ENCODE measurements at places on chromosomes 11 and 22.

GRCh38 chr11:121514432-121515334 lies 61.9 kb upstream of the SORL1-AS1 start:
- no peak for DNase-seq

DNA sequence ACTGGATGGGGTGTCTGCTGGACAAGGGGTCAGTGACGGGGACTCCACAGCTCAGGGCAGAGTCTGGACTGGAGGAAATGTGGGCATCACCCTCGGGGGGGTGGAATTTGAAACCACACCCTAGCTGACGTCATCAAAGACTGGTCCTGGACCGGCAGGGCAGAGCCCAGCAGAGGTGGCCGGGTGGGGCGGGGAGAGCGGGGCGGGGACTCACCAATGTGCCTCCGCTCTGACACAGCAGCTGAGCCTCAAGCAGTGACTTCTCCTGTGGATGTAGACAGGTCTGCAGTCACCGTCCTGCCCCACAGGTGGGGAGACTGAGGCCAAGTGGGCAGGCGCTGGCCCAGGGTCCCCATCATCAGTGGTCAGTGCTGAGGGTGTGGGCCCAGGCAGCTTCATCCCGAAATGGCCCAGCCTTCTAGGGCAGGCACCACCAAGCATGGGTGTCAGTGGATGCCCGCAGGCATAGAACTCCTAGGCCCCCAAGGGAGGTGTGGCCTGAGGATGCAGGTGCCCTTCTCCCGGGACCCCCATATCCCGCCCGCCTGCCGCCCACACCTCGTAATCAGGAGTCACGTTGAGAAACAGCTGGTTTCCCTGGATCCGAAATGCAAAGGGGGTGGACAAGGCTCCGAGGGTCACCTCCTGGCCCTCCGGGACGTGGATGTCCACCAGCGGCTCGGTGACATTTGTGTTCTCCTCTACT lies 603 bp downstream of the CDHR5 start:
- DNase-seq: peak; percentile 34

GRCh38 chr11:57475671-57476046 lies 15.3 kb downstream of the RTN4RL2 start:
- DNase-seq: no peak

- no peak for DNase-seq
These were observed 51.8 kb downstream of the TRAF6 start for GRCh38 chr11:36458129-36458915.

- DNase-seq: peak; percentile 13
These were observed 27.7 kb upstream of the MUC5B start for GRCh38 chr11:1194977-1195681.

DNA sequence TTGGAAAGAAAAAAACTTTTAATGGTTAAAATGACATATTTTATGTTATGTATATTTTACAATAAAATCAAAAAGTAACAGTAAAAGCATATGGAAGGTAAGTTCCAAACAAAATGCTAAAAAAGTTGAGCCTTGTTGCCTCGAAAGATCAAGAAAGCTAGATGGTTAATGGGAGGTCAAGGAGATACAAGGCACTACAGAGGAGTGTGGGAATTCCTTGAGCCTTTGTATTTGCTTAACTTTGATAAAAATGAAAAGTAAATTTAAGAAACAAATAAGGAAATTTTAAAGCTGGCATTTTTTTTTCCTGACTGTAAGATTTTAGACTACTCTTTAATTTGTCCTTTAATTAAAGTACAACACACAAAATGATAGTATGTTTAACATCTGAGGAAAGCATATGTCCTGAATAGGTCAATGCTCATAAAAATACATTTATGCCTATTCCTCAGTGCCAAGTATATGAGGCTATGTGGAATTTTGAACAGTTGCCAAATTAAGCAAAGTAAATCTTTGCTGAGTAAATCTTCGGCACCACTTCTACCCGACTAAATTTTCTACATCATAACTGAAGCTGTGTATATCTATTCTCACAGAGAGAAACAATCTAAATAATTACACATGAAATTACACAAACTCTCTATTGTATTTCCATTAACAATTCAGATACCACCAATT lies 108.8 kb downstream of the TTC28 start:
- no peak for DNase-seq

DNA sequence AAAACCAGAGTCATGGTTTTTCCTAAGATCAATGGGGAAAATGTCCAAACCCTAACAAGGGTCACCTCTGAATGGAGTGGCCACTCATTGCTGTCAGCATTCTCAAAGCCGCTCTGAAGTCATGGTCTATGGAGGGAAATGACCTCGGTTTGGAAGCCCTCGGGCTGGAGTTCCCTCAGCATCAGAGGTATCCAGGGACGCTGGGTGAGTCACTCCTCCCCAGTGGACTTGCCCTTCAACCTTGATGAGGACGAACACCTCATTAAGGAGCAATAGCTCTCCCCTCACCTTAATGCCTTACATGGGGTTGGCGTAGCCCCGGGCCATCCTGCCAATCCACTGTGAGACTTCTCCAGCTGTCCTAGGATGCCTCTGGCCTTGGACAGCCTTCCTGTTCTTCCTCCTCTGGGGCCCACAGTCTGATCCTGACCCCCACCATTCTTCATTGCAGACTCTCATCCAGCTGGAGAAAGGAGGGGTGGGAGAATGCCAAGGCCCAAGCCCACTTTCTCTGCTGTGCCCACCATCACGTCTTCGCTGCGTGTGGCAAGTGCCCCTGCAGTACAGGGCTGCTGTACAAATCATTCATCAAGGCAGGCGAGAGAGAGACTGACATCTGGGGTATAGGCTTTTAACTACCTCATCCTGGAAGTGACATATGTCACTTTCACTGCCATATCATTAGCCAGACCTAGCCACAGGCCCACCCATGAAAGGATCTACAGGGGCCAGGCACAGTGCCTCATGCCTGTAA lies 25.4 kb upstream of the MYH9 start:
- no peak for DNase-seq

DNA sequence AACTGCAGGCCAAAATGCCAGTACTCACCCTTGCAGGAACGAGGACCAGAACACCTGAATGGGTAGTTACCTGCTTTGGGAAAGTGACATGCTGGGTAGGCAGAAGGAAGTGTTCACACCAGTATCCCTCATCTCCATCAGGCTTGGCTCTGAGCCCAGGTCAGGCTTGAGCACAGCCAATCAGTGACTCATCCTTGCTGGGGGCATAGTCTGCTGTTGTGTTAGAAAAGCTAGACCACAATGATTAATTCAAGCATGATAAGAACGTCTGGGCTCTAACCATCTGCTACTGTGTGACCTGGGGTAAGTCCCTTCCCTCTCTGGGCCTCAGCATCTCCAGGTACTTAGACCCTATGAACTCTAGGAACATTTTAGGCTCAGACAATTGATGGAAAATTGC lies 450.4 kb downstream of the MIAT start:
- no peak for DNase-seq

- DNase-seq: no peak
These were observed 4.9 kb downstream of the RIC8A start for GRCh38 chr11:212150-213100.

DNA sequence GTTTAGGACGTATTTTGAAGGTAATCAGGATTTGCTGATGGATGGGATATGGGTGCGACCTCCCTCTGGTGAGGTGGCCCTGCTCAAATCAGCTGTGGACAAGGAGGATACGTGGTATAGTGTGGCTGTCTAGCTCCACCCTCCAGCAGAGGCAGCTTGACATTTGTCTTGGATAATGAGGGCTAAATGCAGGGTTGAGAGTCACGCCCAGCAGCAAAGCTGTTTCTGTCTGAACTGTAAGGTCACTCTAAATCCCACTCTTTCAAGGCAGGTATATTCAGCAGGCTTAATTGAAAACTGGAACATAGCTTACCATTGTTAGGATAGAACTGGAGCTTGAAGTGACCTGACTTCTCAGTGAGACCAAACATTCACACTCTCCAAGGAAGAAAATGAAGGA lies 98.7 kb downstream of the SWAP70 start:
- no peak for DNase-seq

- no peak for DNase-seq
These were observed 1.6 kb downstream of the OR56B1 start for GRCh38 chr11:5737670-5738392.

- DNase-seq: no peak
These were observed 13.5 kb downstream of the FSHB start for GRCh38 chr11:30244265-30244664.

DNA sequence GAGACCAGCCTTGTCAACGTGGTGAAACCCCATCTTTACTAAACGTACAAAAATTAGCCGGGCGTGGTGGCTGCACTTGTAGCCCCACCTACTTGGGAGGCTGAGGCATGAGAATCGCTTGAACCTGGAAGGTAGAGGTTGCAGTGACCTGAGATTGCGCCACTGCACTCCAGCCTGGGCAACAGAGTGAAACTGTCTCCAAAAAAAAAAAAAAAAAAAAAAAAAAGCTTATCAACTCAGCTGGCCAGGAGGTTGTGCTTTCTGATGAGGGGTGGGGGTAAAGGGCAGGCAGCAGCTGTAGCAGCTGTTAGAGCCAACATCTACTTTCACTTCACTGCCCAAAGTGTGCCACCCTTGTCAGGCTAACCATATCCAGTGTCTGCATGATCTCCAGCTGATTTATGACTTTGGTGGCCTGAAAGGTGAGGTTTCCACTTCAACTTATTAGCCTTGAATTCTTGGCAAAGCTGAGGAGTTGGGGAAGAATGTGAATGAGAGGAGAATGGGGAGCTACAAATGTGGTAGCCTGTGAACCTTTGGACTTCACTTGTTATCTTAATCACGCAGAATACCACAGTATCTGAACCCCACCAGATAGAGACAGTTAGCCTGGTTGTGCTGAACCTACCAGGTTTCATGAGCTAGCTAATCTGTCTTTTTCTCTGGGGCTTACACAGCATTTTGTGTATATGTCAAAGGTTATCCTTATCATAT lies 19.6 kb downstream of the RNF121 start:
- DNase-seq: no peak

- DNase-seq: peak; percentile 99
These were observed at the start of gene LGALS1 for GRCh38 chr22:37674951-37675929. LGALS1 (plus strand) TSS chr22:37675636; CDS start chr22:37675703, 67 bp downstream.

DNA sequence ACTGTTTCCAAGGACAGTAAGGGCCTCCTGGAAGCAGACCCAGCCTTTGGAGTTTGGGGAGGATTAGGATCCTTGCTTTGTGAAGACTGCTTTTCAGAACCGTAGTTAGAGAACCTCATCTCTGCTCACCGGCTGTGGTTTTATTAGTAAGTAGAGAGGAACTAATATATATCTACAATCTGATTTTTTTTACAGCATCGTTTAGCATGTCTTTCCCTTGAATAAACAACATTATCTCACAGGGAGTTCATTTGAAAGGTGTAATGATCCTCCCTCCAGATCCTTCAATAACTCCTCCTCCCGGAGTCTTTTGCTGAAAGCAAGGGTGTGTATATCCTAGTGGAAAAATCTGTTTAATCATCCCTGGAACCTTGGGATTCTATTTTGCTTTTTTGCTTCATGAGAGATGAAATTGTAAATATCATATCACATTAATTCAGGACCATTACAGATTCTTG lies 132.7 kb downstream of the DBX1 start:
- DNase-seq: no peak

GRCh38 chr11:124481365-124482323 lies 36.1 kb upstream of the OR8B8 start:
- peak; percentile 64 for DNase-seq

DNA sequence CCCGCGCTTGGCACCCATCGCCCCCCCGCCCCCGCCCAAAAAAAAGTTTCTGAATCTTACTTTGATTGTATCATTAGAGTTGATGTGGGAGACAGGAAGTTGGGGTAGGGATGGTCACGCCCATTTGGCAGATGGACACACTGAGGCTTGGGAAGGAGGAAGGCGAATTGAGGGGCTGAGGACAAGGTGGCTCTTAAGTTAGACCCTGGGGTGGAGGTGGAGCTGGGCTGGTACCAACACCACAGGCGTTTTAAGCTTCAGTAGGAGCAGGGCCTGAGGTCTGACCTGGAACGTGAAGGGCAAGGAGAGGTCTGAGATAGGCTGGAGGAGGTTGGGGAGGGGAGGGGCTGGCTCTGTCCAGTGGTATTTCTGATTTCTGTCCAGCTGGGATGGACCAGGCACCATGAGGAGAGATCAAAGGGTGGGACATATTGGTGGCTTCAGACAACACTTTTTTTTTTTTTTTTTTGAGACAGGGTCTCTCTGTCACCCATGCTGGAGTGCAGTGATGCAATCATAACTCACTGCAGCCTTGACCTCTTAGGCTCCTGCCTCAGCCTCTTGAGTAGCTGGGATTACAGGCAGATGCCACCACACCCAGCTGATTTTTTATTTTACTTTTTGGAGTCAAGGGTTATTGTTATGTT lies 799 bp upstream of the CDC42BPG start:
- DNase-seq: no peak

DNA sequence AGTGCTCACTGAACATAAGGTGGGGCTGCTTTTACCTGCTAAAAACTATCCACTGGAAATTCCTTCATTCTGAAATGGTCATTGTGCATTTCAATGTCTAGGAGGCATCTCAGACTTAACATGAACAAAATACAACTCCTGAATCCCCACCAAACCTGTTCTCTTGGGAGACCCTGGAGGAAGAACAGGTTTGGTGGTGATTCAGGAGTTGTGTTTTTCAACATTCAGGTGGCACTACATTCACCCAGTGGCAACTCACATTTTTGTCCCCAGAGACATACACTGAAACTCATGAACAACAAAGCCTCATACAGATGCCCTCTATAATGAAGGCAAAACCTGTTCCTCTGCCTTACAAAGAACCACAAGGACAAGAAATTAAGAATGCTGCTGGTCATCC lies 64.3 kb upstream of the CYP2D6 start:
- DNase-seq: no peak

GRCh38 chr22:27385261-27385998 lies 416.1 kb downstream of the MN1 start:
- DNase-seq: no peak

- no peak for DNase-seq
These were observed 9.0 kb upstream of the DLAT start for GRCh38 chr11:112016088-112016764.

DNA sequence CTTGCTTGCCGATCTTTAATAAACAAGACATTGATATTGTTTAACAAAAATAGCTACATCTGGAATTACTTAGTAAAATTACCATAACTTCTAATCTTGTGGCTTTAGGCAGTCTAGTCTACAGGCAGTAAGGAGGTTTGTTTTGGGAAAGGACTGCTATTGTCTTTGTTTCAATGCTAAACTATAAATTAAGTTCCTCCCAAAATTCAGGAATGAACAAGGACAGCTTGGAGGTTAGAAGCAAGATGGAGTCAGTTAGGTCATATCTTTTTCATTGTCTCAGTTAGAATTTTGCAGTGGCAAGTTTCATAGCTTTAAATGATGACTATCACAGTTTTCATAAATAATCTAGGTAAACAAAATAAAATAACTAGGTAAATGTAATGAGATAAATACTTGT lies 36.1 kb upstream of the INCENP start:
- no peak for DNase-seq

GRCh38 chr22:49299821-49300231 lies 527.8 kb downstream of the BRD1 start:
- DNase-seq: no peak

DNA sequence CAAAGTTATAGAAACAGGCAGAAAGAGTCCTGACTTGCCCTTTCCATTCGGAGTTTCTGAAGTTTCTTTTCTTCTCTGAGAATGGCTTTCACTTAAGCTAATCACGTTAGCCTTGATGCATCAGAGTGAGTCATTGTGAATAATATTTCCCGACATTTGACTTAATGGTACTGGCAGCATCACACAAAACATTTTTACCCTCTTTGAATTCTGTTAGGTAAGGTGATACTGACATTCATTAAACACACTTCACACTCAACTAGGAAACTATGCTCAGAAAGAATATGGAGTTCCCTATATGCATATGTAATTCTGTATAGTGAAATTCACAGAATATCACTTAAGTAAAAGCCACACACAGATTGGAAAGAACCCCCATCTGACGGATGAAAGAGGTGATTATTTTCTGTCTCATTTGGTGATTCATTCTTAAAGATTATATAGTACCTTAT lies 120.8 kb upstream of the ARHGAP20 start:
- DNase-seq: no peak

GRCh38 chr11:74269161-74269811 lies 42.2 kb downstream of the P4HA3 start:
- peak; percentile 33 for DNase-seq

Measured in femur (tissue), 1 donor.